Immature natural killer cell (primary cell): ENCODE measurements at places on chromosomes 1 and 21. TPM values are rescaled to one million over a fixed set of nuclear protein-coding genes. Genes with fewer than 3 reads are reported as not detected.

The OPTC gene
- polyA plus RNA-seq: not detected

The CELA3B gene
- polyA plus RNA-seq: not detected

The SPRR2E gene
- polyA plus RNA-seq: not detected

The ASCL5 gene
- not detected for polyA plus RNA-seq

The VANGL1 gene
- polyA plus RNA-seq: 19.3 TPM

The RGS18 gene
- polyA plus RNA-seq: 6.1 TPM

The C1orf216 gene
- 32.3 TPM for polyA plus RNA-seq

DNA sequence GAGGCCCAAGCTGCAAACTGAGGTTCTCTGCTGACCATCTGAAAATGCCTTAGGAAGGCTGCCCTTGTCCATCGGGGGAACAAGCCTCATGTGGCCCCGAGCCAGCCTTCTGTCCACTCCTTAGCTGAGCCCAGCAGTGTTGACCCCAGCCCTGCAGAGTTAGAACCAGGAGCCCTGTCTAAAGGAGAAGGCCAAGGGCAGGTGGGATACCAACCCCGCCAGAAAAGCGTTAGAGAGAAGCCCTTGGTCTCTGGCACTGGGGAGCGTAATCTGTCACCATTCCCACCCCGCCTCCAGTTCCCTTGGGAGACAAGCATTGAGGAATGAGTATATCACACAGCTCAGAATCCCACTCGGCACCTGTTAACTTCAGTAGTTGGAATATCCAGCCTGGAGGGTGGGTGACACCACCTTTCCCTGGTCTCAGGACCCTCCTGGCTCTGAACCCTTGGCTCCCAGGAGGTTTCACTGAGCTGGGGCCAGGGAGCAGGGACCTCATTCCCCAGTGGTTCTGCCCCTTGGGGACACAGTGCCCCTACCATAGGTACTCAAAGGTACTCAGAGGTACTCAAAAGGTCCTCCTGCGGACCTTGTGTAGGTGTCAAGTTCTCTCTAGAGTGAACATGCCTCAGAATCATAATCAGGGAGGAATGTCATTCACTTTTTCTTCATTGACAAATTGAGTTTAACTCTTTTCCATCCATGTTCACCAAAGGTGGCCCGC is 16.4 kb downstream of the ETS2 start:
- no peak for DNase-seq
- H3K36me3 ChIP-seq: peaks cover 31% of the 10 kb centered on the region
- H3K4me1 ChIP-seq: no peaks in the 10 kb centered on the region
- no peak overlapping the region for H3K4me3 ChIP-seq
- no peak overlapping the region for H3K27ac ChIP-seq
- H3K27me3 ChIP-seq: no peaks in the 10 kb centered on the region

DNA sequence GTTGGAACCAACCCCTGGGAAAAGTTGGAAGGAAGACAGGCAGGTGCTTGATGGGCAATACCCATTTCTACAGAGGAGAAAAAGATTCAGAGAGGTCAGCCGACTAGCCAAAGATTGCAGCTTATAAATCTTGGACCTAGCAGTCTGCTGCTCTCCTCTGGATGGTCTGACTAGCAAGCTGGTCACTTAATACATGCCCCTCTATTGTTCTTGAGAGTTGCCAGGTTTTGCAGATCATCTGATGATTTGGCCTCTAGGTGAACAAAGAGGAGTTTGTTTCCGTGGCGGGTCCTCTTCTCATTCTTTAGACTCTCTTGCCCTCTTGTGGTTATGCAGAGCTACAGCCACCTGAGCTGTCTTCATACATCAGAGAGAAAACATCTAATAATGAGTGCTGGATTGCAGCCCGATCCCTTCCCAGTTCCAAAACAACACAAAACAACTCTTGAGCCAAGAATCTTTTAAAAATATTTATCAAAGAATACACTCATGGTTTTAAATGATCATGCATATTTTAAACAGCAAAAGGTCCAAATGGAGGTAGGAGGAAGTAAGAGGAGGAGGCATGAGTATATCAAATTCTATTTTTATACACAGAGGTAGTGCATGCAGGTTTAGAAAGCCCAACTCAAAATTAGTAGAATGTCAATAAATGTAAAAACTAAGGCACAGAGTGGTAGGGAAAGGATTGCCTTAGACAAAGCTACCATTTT is 115.7 kb downstream of the SLC30A10 start:
- H3K27me3 ChIP-seq: no peaks in the 10 kb centered on the region
- H3K27ac ChIP-seq: no peak overlapping the region
- no peak for DNase-seq

DNA sequence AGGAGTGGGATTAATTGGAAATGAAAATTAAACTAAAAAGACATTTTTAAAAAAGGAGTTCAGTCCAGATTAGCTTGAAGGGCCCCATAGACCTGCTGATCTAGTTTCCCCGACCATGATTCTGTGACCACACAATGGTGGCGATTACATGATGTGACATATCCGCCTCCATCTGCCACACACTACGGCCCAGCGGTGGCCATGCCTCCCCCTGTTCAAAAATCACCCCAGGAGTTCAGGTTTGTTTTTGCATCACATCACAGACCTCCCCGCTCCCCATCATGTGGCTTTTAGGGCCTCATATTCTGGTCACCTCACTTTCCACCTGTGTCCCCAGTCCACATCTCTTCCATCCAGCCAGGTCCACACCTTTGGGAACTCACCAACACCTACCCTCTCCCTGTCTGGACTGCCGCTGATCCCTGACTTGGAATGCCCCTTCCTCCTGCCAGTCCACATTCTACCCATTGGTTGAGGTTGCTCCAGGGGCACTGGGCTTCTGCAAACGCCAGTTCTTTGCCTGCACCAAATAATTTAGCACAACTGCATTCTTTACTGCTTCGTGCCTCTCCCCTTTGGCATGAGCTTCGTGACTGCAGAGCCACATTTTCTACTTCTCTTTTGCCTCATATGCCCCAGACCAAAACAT is 38.9 kb downstream of the CD247 start:
- peak overlapping the region; percentile 70 for H3K4me3 ChIP-seq
- peak overlapping the region; percentile 98 for H3K27ac ChIP-seq
- H3K27me3 ChIP-seq: peaks cover 76% of the 10 kb centered on the region
- H3K36me3 ChIP-seq: peaks cover 60% of the 10 kb centered on the region
- peak; percentile 78 for DNase-seq

GRCh38 chr1:175003521-175003920 is 3.8 kb downstream of the CACYBP start:
- H3K27me3 ChIP-seq: no peaks in the 10 kb centered on the region
- no peak for DNase-seq
- H3K27ac ChIP-seq: peak overlapping the region; percentile 25
- peaks cover 32% of the 10 kb centered on the region for H3K4me1 ChIP-seq
- no peaks in the 10 kb centered on the region for H3K36me3 ChIP-seq

- no peak for DNase-seq
- no peaks in the 10 kb centered on the region for H3K36me3 ChIP-seq
- H3K4me3 ChIP-seq: no peak overlapping the region
- H3K4me1 ChIP-seq: peaks cover 87% of the 10 kb centered on the region
Measured at GRCh38 chr1:54312796-54313316, 93.3 kb downstream of the SSBP3 start.

- no peak overlapping the region for H3K27ac ChIP-seq
- no peak overlapping the region for H3K4me3 ChIP-seq
- no peaks in the 10 kb centered on the region for H3K4me1 ChIP-seq
- no peaks in the 10 kb centered on the region for H3K36me3 ChIP-seq
- DNase-seq: no peak
Measured at GRCh38 chr1:116306102-116306501, 66.9 kb upstream of the ATP1A1 start.

GRCh38 chr1:247840818-247841217 is 878 bp downstream of the OR11L1 start:
- H3K27me3 ChIP-seq: no peaks in the 10 kb centered on the region
- no peak for DNase-seq

GRCh38 chr1:212542761-212543187 is 65.8 kb upstream of the ATF3 start:
- H3K27me3 ChIP-seq: no peaks in the 10 kb centered on the region
- no peaks in the 10 kb centered on the region for H3K4me1 ChIP-seq
- no peak overlapping the region for H3K4me3 ChIP-seq
- H3K27ac ChIP-seq: no peak overlapping the region
- DNase-seq: no peak
- no peaks in the 10 kb centered on the region for H3K36me3 ChIP-seq

GRCh38 chr1:227010645-227011044 is 70.6 kb downstream of the COQ8A start:
- H3K4me3 ChIP-seq: no peak overlapping the region
- H3K27me3 ChIP-seq: peaks cover 2% of the 10 kb centered on the region
- no peaks in the 10 kb centered on the region for H3K4me1 ChIP-seq

DNA sequence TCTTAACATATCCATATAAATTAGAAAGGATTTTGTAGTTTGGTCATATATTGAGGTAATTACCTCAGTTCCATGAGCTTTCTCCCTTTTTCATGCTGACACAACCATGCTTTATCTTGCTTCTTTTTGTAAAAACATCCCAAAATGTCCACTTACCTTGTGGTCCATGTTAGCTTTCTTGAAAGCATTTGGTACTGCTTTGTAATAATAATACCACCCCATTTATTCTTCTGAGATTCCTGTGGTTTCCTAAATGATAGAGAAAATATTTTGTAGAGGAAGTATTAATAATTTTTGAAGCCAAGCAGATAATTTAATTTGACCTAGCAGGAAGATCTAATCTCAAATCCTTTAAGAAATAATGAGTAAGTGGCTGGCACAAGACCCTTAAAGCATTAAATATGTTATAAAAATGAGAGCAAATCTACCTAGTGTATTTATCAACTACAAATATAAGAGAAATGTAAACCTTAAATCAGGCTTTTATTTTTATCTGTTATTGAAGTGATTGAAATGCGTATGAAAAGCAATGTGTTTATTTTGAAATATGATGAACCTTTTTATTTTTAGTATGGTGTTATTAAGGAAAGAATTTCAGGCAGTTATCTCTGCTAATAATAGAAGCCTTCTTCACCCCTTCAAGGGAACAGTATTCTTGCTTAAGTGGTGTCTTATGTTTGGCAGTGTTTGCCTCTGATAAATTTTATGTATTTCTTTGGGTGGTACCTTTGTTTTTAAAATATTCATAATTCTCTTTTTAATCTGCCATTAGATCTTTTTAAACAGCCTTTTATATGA is 9.2 kb downstream of the PRKAA2 start:
- H3K27ac ChIP-seq: no peak overlapping the region
- H3K4me1 ChIP-seq: no peaks in the 10 kb centered on the region
- no peak for DNase-seq
- peaks cover 5% of the 10 kb centered on the region for H3K36me3 ChIP-seq
- no peak overlapping the region for H3K4me3 ChIP-seq

- no peaks in the 10 kb centered on the region for H3K4me1 ChIP-seq
- no peak overlapping the region for H3K27ac ChIP-seq
- no peak for DNase-seq
- no peak overlapping the region for H3K4me3 ChIP-seq
Measured at GRCh38 chr1:55685560-55685959, 470.4 kb upstream of the USP24 start.

DNA sequence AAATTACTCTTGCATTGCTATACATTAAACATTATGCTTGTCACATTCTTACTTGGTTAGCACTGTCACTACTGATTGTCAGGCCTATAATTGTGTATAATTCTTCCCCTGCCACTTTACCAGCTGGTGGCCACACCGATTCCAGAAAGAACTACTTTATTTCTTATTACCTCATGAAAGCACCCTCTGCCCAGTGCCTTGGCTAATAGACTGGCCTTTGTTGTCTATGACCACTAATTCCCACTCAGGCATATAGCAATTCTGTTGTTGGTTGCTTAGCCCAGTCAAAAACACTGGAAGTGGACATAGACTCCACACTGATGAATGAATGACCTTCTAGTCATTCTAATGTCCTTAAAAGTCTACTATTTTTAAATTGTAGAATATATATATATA is 35.6 kb downstream of the MRPL39 start:
- no peaks in the 10 kb centered on the region for H3K27me3 ChIP-seq
- DNase-seq: no peak
- H3K4me3 ChIP-seq: no peak overlapping the region
- no peaks in the 10 kb centered on the region for H3K36me3 ChIP-seq
- H3K4me1 ChIP-seq: peaks cover 23% of the 10 kb centered on the region

- peak overlapping the region; percentile 98 for H3K27ac ChIP-seq
- peaks cover 94% of the 10 kb centered on the region for H3K4me1 ChIP-seq
- H3K4me3 ChIP-seq: peak overlapping the region; percentile 82
- peaks cover 33% of the 10 kb centered on the region for H3K36me3 ChIP-seq
Measured at GRCh38 chr1:167439301-167439988, 78.9 kb downstream of the CD247 start.

- peaks cover 3% of the 10 kb centered on the region for H3K36me3 ChIP-seq
- peaks cover 32% of the 10 kb centered on the region for H3K4me1 ChIP-seq
Measured at GRCh38 chr1:100532645-100533044, 5.3 kb upstream of the GPR88 start.
